Activated naive CD4-positive, alpha-beta T cell treated with anti-CD3 and anti-CD28 coated beads, Interleukin-2, amount 10 ng/mL, durations not matched to agents 5 hours and 36 hours (primary cell): ENCODE measurements at places on chromosomes 16 and 17. TPM values are rescaled to one million over a fixed set of nuclear protein-coding genes. Genes with fewer than 3 reads are reported as not detected.

CHST4 gene
- not detected for total RNA-seq

CETP gene
- not detected for total RNA-seq

CCL5 gene
- 30.5 TPM for total RNA-seq

SPNS3 gene
- total RNA-seq, result 10.1 TPM

WNK4 gene
- total RNA-seq, result 0.08 TPM

GEMIN4 gene
- total RNA-seq, result 25.8 TPM

SETD6 gene
- total RNA-seq, result 17.7 TPM

CLEC18A gene
- 2.1 TPM for total RNA-seq

RSKR gene
- 18.3 TPM for total RNA-seq

FAM83G gene
- 7.6 TPM for total RNA-seq

DHRS7C gene
- not detected for total RNA-seq

RAB26 gene
- not detected for total RNA-seq

ANKFN1 gene
- not detected for total RNA-seq

CD300H gene
- not detected for total RNA-seq

ZNF597 gene
- total RNA-seq, result 2.4 TPM

LGALS9C gene
- 1.2 TPM for total RNA-seq

KCNJ2 gene
- total RNA-seq, result not detected

GJD3 gene
- total RNA-seq, result not detected

EMP2 gene
- not detected for total RNA-seq

ZNF785 gene
- 19.7 TPM for total RNA-seq

PLEKHM1 gene
- 47.9 TPM for total RNA-seq

KRTAP4-6 gene
- total RNA-seq, result not detected

ARHGDIG gene
- total RNA-seq, result not detected

RPL38 gene
- 1,424 TPM for total RNA-seq

NEUROD2 gene
- not detected for total RNA-seq

UMOD gene
- total RNA-seq, result not detected

AOC2 gene
- 1.1 TPM for total RNA-seq

TBC1D28 gene
- not detected for total RNA-seq

CDRT15L2 gene
- not detected for total RNA-seq

SMIM36 gene
- total RNA-seq, result not detected

SYT17 gene
- total RNA-seq, result not detected

SPECC1 gene
- 4.4 TPM for total RNA-seq

MCRIP2 gene
- total RNA-seq, result 28.9 TPM

PITPNM3 gene
- total RNA-seq, result 0.60 TPM

ACE gene
- total RNA-seq, result 3.6 TPM

HID1 gene
- 0.58 TPM for total RNA-seq

NDUFAB1 gene
- 67.4 TPM for total RNA-seq

TRAPPC1 gene
- total RNA-seq, result 215 TPM

TBC1D3I gene
- 0.18 TPM for total RNA-seq

INCA1 gene
- total RNA-seq, result 0.26 TPM

CYLD gene
- total RNA-seq, result 265 TPM

PLD2 gene
- 17.9 TPM for total RNA-seq

KIF18B gene
- total RNA-seq, result 55.4 TPM

SOST gene
- total RNA-seq, result not detected

ZNF594 gene
- 12.7 TPM for total RNA-seq

CMTM2 gene
- total RNA-seq, result 0.36 TPM

NPIPA5 gene
- total RNA-seq, result 22.3 TPM

GDPD1 gene
- 2.2 TPM for total RNA-seq

APOBR gene
- total RNA-seq, result 20.3 TPM

CDH5 gene
- not detected for total RNA-seq

FCSK gene
- total RNA-seq, result 19.7 TPM

CCL17 gene
- total RNA-seq, result 2.2 TPM

TNK1 gene
- 1.9 TPM for total RNA-seq

CRYBA1 gene
- not detected for total RNA-seq
